Right kidney (tissue), 9 donors: ENCODE measurements at places on chromosomes 1 and 21.

GRCh38 chr1:117366177-117367045 is 838 bp upstream of the MAN1A2 start:
- DNase-seq: peak; percentile 99

DNA sequence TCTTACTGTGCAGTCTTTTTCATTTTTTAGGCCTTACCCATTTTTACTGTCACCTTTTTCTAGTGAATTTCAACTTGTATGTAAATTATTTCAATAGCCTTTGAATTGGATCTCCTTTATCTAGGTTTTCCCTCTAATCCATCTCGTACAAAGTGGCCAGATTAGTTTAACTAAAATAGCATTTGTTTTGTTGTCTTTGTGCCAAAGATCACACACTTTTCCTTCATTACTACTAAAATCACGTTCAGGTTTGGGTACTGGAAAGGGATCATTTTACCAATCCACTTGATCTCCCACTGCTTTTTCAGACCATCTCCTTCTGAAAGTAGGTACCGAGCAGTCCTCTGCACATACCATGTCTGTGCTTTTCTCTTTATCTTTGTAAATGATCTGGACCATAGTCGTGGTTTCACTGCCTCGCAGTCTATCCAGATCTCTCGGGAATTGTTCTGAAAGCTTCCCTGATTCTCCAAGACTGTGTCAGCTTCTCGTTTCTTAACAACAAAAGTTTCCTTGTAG is 20.1 kb downstream of the KDM1A start:
- DNase-seq: no peak

- DNase-seq: no peak
These were observed 44.8 kb upstream of the FBXO28 start for GRCh38 chr1:224069138-224069537.

DNA sequence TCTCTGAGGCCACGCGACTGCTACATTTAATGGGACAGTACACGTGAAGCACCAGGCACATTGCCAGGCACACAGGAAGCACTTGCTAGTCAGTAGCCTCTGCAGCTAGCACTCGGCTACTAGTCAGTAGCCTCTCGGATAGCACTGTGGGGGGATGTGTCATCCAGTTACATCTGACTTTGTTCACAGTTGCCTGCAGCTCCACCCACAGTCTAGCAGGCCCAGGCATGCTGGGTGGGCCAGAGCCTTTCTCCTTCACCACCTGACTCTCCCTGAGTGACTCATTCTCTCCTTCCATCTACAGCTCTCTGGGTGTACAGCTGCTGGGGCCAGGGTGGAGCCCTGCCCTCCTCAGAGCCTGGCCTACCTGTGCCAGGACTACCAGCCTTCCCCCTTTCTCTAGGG is 51.5 kb downstream of the PTPRF start:
- DNase-seq: no peak

DNA sequence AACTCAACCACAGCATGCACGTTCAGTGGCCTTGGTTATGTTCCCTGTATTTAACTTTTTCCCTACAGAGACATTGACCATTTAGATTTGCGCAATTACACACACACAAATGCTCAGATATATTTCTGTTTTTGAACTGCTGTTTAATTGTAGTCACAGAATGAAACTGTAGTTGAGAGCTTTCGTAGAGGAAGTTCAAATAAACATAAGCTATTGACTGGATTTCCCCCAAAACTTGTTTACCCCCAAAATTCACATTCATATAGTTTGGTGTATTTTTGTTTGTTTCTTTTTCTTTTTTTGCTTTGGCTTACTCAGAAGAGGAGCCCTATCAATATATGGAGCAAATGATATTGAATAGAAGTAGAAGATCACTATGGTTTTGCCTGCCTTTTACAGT is 921.0 kb downstream of the ADGRL2 start:
- no peak for DNase-seq
